Fibroblast of skin of abdomen (primary cell): ENCODE measurements at places on chromosomes 2 and 18.
A peak's percentile ranks its signal among the peaks of the same experiment; 100 is the strongest.

- DNase-seq = no peak
Measured at GRCh38 chr2:155825876-155826275, 506.6 kb downstream of the NR4A2 start.

DNA sequence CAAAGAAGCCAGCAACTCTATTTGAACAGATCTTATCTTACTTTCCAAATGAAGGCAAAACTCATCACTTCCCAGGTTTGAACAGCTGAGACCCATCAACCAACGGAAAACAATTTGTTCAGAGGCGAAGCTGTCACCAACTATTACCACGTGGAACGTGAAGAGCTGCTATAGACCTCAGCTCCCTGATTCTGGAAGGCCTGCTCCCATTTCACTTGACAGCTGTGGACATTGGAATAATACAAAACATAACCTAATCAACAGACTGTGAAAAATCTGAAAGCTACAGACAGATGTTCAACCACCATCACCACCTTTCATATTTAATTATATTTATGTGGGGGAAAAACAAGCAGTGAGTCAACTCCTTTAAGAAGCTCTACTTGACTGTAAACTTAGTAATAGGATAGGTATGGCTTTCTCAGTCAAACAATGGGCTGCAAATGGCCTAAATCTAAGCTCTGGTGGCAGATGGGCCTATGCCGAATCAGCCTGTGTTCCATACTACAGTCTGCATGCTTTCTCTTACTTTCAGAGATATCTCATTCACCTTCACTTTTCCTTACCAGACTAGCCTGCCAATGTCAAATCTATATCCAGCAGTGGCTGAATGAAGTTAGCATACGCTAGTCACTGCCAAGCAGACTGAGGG is 896.4 kb downstream of the TDRD15 start:
- DNase-seq = peak; percentile 37

DNA sequence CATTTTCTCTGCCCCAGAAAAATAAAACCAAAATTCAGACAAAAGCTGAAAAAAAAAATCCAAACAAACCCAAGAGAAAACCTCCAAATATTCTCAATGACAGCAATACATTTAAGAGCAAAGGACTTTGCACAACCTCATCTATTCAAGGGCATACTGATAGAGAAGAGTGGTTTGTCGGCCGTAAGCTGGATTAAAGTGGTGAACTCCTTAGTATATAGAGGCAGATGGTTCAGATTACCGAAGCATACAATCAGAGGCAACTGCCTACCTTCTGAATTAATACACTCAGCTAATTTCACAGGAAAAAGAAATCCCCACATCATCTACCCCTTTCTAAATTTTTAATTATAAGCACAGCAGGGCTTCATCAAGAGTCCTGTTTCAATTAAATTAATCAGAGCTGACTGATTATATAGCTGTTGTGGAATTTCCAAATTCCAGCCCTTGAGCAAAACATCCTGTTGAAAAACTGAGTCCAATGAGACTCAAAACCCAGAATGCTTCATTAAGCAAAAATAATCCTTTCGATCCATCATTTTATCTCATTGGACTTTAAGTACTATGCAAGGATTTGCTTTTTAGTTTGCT is at the start of gene CPLX4:
Gene CPLX4, minus strand, starts transcription at position 190 of the 591 bp plus-strand sequence. Its CDS starts 187 bp downstream, at position 3.
- DNase-seq = no peak

- DNase-seq = peak; percentile 4
Measured at GRCh38 chr2:51165534-51166260, 133.8 kb upstream of the NRXN1 start.

- DNase-seq = no peak
Measured at GRCh38 chr2:177612659-177613058, 220.1 kb downstream of the AGPS start.

GRCh38 chr2:102186791-102187495 is at the start of gene IL1RL2:
TSS of gene IL1RL2 (plus strand) at chr2:102187023. CDS start at chr2:102187868, 845 bp downstream.
- no peak for DNase-seq

GRCh38 chr2:42967959-42968674 is 175.7 kb upstream of the HAAO start:
- peak; percentile 95 for DNase-seq

DNA sequence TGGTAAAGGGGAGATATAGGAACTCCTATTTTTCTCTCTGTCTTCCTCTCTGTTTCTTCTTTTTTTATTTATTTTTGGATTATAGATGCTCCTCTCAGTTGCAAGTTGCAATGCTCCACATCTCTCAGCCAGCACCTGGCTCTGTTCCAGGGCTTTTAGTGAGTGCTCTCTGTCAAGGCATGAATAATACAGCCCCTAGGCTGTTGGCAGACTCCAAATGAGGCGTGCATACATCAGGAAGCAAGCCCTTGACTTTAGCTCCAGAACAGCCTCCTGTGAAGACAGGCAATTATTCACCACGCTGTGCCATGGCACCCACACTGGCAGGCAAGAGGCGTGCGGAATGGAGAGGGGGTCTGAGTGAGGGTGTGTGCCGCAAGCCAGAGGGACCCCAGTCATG is 228.1 kb upstream of the PXDN start:
- DNase-seq = peak; percentile 52
